ENCODE measurements at places on chromosomes 5 and 9.
A peak's percentile ranks its signal among the peaks of the same experiment; 100 is the strongest.

- no peak for DNase-seq
Observed at GRCh38 chr5:172985596-172985995, 2.0 kb downstream of the ATP6V0E1 start.

DNA sequence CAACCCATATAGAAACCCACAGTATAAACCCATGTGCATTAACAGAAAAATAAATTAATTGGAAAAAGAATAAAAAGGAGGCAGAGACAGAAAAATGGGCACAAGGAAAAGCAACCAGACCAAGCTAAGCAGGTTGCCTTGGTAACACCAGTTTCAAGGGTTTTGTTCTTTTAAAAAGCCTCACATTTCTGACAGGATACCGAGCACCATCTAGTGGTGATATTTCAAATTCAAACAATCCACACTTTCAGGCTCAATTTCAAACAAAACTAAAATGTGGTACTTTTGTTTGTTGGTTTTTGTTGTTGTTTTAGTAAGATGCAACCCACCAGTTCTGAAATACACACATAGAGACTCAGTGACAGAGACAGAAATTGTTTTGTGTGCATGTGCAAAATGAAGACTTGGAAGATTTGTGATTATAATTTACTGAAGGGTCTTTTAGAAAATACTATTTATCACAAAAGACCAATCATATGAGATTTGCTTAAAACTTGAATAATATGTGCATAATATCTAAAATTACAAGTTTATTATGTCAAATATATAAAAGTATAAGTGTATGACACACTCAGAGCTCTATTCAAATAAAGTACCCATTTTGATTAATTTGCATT is 318.2 kb downstream of the SLCO4C1 start:
- DNase-seq = peak; percentile 38

GRCh38 chr5:31047007-31047406 is 146.5 kb upstream of the CDH6 start:
- no peak for DNase-seq

GRCh38 chr5:180041301-180042274 is 30.0 kb downstream of the RNF130 start:
- no peak for DNase-seq

GRCh38 chr5:12003680-12004079 is 99.4 kb upstream of the CTNND2 start:
- DNase-seq = no peak

GRCh38 chr5:127870914-127871313 is 167.7 kb downstream of the CCDC192 start:
- no peak for DNase-seq

GRCh38 chr5:159735036-159735435 is 181.2 kb upstream of the ADRA1B start:
- DNase-seq = no peak

- DNase-seq = peak; percentile 78
Observed at GRCh38 chr5:83450183-83450966, 21.2 kb upstream of the VCAN start.

- no peak for DNase-seq
Observed at GRCh38 chr5:75948438-75948837, 134.7 kb upstream of the SV2C start.

- DNase-seq = no peak
Observed at GRCh38 chr5:125778791-125779190, 644.4 kb upstream of the GRAMD2B start.

DNA sequence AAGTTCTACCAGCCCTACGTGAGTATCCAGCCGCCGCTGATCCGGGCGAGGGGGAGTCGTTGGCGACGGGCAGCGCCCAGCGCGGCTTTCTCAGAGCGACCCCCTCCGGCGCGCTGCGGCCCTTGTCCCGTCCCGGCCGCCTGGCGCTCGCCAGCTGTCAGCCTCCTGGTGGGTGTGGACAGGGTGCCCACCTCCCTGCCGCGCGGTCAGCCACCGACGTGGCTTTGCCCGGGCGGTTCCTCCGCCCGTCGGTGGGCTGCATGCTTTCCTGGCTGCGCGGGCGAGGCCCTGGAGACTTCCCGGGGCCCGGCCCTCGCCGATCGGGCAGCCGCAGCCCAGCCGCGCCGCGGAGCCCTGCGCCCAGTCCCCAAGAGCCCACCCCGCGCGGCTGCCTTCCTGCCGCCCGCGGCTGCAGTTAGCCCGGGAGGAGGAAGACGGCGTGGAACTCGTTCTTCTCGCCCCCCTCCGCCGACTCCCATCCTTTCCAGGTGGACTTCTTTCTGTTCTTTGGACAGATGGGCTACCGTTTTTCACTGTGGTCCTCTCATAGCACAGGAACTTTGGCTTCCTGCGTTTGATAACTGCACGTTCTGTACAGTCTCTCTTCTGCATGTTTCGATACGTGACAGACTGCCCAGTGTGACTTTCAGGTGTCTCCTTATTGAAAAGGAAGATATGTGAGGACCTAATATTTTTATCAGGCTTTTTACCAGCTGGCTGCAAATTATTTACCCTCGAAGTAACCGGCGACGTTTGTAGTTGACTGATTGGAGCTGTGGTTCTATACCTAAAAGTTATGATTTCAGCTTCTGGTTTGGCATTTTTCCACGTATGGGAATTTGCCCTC is 577 bp downstream of the AP3S1 start:
- peak; percentile 85 for DNase-seq
